ENCODE measurements at places on chromosomes 6 and 20.

- DNase-seq = no peak
Observed at GRCh38 chr20:58621906-58622548, 29.1 kb upstream of the STX16 start.

DNA sequence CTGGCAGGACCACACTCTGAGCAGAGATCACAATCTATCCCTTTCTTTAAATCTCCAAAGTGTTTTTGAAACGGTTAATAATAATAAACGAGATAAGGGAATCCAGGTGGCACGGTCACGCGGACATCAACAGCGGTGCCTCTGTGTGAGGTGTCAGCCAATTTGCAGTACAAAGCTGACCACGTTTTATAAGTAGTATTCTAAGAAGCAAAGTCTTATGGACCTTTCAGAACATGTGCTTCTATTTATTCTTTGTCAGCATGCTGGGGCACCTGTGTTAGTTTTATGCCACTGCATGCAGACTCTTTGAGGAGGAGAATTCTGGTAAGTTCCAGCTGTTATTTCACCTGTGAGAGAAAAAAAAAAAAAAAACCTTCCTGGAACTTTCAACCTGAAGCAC lies 39.0 kb upstream of the EXOC2 start:
- no peak for DNase-seq

DNA sequence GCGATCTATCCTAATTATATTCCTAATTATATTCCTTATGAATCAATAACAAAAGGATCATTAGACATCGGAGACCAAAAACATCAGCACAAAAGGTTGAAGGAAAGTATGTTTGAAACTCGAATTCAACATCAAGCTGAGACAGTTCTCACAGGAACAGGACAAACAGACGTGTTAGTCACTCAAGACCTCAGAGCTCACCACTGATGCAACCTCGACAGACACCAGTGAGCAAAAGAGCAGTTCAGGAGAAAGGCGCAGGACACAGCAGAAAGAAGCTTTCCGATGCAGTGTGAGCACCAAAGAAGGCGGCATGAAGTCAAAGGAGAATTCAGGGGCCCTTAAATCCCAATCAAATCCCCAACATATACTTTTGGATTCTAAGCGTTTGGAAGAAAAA lies 6.3 kb upstream of the RAMACL start:
- DNase-seq = peak; percentile 57

DNA sequence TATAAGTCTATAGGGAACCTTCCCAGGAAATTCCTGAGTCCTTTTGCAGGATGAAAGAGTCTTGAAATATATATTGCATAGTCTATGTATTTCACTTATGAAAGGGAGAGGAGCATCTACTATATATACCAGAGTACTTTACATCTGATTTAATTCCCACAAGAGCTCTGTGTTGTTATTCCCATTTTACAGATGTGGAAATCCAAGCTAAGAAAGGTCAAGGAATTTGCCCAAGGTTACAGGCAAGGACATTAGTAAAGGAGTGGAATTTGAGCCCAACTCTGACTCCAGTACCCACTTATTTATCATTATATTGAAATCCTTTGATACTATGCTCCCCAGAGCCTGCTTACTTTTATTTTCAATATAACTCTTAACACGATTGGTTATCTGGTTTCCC lies 2.6 kb downstream of the SESN1 start:
- no peak for DNase-seq

- no peak for DNase-seq
Observed at GRCh38 chr20:1637226-1637625, 17.4 kb upstream of the SIRPB1 start.

DNA sequence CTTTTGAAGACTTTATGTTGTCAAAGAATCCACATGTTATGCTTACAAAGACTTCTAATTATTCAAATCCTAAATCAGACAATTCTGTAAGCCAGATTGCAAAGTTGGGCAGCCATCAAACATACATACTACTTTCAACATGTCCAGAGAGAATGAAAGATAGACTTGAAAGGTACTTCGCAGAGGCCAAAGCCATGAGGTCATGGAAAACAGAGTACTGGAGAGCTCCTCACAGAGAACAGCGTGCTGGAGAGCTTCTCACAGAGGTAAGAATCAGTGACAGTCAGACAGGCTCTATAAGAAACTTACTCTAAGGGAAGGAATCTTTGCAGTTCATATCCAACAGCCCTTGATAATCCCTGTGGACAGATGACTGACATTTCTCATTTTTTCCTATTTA lies 400.2 kb downstream of the GJA1 start:
- DNase-seq = peak; percentile 63

DNA sequence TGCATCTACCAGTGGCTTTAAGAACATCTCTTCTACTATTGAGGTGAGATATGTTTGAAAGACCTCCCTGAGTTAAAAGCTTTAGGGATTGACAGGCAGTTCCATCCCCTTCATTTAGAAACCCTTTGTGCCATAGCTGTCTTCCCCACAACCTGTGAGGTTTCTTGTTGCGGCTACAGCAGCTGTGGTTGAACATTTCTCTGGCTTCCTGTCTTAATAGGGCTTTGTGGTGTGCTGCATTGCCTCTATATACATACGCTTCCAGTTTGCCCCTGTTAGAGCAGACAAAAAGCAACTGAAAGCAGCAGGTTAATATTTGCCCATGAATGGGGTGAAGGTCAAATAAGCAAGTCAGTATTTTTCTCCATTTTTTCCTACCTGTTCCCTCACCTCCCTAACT lies 210.2 kb downstream of the TMEM200A start:
- no peak for DNase-seq

DNA sequence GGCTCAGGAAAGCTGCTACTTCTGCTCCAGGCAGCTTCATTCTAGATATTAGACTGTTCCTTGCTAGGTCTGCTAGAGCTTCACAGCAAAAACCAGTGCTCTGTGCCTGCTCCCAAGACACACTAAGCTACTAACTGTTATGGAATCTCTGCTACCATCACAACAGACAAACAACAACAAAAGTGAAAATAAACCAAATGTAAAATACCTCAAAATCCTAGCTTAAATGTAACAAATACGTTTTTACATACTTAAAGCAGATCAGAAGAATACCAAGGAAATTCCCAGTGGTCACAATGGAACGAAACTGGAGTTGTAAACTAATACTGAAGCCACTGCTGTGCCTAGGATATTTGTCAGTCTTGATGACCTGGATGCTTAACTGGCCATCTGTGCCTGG lies 84.6 kb upstream of the EZR start:
- DNase-seq = no peak

DNA sequence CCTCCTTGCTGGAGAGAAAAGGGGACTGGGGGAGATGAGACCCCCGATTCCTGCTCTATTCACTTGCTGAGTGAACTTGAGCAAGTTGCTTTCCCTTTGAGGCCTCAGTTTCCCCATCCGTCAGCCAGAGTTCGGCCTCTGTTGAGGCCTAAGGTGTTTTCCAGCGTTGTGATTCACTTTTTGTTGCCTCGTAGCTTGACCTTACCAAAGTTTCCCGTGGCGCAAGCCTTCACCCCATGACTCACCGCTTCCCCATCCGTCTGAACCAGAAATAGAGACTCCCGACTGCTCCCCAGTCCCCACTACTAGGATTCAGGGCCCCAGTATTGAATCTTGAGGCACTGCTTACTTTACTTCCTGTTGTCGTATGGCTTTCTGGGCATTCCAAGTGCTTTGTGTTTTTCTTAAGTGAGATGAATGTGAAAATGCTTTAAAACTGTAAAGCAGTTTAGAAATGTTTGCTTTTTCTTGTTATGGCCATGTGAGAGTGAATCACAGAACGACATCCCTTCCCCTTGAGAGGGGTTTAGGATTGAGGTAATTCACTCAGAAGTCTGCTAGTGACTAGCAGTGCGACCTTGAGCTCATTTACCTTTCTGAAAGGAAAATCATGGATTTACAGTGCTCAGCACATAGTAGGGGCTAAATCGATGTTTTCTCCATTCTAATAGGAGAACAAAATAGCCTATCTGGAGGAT lies 1.2 kb downstream of the CHMP4B start:
- no peak for DNase-seq

All from cardiac muscle cell (in vitro differentiated cells and primary cell).